ENCODE measurements at places on chromosomes 6 and 20.
A peak's percentile ranks its signal among the peaks of the same experiment; 100 is the strongest.

DNA sequence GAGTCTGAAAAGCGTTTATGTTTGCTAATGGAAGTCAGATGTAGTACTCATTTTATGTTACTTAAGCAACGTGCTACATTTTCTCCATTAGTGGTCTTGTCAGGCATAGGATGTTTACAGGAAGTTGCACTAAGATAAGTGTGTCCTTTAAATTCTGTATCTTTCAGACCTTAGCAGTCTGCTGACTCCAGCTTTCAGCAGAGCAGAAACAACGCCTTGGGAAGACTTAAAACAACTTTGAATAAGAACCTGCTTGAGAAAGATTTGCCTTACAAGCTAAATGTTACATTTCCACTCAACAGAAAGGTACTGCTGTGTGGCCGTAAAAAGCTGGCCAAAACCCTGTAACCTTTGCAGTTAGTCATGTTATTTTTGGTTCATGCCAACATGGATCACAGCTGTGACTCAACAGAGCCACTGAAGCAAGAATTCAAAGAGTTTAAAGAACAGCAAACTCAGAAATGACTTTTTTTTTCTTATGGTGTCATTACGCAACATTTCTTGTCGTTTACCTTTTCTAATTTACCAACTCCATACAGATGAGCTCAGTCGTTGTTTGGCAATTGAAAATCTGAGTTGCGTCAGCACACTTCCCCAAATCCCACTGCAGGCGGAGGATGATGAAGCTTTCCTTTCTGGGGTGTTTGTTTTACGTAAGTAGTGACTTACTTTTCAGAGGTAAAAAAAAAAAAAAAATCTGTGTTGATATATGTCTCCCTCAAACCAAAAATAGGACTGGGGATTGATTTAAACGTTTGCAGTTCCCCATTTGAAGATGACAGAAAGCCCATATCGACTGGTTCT lies 27.9 kb upstream of the BMP6 start:
- peak; percentile 96 for DNase-seq

GRCh38 chr6:43608310-43608763 lies 20.7 kb downstream of the GTPBP2 start:
- DNase-seq = peak; percentile 58

GRCh38 chr6:151663559-151663958 lies 143.9 kb upstream of the ESR1 start:
- DNase-seq = no peak

DNA sequence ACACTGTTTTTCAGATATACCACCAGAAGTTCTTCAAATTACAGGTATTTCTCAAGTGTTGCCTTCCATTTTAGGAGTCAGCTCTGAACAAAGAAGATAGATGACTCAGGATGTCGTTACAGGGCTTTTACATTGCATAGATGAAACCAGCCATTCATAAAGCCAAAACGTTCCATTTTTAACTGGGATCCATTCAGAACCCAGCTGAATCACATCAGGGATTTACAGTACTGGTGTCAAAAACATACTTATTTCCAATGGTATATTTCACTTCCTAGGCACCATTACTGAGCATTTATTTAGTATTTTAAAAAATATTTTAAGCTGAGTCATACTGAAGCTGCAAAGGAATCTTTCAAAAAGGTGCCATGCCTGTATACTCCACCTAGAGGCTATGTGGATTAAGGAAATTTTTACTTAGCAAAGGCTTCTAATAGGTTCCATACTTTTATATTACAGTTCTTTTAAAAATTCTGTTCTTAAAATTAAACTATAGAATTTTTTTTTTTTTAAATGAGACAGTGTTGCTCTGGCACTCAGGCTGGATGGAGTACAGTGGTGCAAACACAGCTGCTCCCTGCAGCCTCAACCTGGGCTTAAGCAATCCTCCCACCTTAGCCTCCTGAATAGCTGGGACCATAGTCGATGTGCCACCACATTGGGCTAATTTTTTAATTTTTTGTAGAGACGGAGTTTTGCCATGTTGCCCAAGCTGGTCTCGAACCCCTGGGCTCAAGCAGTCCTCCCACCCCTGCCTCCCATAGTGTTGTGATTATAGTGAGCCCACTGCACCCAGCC lies 2.6 kb downstream of the ASF1A start:
- peak; percentile 33 for DNase-seq

DNA sequence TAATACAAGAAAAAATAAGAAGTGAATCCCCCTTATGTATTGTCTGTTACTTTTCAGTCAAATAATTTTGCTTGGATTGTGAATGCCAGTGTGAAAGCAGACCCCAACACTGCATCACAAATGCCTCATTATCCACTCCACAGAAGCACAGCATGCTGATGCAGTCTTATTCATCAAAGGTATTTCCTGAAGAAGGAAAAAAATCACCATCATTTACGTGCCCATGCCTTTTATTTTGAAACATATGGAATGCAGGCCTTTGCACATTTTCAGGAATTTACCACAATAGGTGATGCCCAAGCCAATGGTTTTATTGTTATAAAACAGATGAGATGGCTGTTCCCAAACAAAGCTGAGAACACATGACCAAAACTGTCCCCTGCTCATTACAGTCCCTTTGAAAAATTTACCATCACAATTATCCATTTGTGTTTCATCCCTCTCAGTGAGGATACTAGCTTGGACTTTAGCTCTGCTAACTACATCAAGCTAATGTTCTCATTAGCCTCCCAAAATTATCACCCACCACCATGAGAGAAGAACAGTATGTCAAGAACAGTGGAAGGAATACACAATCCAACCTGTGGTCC lies 180.6 kb upstream of the HTR1E start:
- no peak for DNase-seq

GRCh38 chr20:34305333-34306230 lies 2.4 kb upstream of the AHCY start:
- peak; percentile 14 for DNase-seq

- no peak for DNase-seq
Measured at GRCh38 chr20:32920530-32921298, 62.0 kb downstream of the EFCAB8 start.

DNA sequence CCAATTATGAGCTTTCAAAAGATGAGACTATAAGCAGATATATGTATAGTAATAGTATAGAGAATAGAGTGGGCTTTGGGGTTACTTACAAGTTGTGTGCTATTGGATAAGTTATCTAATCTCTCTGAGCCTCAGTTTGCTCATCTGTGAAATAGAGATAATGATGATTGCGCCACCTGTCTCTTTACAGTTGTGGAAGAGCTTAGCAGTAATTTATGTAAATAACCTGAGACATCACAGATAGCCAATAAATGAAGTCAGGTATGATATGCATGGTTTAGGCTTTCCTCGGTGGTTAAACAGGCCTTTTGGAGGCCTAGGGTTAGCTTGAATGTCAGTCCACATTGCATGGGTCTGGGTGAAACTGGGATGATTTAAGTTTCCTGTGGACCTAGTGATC lies 29.8 kb upstream of the SCUBE3 start:
- DNase-seq = no peak

DNA sequence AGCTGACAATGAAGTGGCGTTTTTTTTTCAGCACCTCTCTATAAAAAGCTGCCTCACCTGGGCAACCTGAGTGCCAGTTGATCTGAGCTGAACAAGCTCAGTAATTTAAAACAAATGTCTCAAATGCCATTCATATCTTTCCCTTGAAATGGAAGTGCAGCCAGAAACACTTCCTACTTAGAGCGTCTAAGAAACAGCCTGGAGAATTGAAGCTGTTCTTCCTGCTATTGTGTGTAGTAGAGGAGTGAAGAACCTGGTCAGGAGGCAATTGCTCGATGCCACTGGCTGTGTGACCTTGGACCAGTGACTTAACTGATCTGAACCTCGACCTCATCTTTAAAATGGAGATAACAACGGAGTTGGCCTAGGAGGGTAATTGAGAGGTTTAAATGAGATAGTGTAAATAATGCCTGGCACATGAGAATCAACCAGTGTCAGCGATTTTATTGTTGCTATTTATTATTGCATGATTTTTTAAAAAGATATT lies 95.4 kb upstream of the FOXQ1 start:
- DNase-seq = no peak

GRCh38 chr6:90199900-90200299 lies 96.7 kb downstream of the BACH2 start:
- no peak for DNase-seq

DNA sequence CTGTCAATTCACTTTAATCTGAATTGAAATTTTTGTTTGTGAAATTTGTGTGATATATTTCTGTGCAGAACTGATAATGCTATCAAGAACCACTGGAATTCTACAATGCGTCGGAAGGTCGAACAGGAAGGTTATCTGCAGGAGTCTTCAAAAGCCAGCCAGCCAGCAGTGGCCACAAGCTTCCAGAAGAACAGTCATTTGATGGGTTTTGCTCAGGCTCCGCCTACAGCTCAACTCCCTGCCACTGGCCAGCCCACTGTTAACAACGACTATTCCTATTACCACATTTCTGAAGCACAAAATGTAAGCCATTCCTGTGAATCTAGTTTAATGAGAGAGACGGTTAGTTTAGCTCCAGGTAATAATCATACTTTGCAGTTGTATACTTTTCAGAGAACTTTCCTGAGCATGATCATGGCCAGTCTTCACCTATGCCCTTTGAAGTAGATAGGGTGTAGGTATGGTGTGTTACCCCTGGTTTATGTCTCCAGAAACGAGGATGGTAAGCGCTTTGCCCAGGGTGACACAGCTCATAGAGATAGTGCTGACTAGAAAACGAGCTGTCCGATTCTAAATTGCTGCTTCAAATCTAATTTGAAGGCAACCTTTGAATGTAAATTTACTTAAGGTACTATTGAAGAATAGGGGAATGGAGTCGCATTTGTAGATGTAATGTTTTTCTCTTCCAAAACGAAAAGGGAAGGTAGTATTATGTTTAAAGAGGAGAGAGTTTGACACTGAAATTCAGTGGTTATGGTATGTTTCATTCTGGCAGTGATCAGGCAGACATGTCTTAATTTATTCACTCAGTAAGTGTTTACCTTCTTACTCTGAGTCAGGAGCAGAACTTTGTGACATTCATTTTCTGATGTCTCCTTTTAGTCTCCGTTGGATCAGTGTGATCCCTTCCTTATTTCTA lies 11.4 kb downstream of the MYB start:
- DNase-seq = no peak

DNA sequence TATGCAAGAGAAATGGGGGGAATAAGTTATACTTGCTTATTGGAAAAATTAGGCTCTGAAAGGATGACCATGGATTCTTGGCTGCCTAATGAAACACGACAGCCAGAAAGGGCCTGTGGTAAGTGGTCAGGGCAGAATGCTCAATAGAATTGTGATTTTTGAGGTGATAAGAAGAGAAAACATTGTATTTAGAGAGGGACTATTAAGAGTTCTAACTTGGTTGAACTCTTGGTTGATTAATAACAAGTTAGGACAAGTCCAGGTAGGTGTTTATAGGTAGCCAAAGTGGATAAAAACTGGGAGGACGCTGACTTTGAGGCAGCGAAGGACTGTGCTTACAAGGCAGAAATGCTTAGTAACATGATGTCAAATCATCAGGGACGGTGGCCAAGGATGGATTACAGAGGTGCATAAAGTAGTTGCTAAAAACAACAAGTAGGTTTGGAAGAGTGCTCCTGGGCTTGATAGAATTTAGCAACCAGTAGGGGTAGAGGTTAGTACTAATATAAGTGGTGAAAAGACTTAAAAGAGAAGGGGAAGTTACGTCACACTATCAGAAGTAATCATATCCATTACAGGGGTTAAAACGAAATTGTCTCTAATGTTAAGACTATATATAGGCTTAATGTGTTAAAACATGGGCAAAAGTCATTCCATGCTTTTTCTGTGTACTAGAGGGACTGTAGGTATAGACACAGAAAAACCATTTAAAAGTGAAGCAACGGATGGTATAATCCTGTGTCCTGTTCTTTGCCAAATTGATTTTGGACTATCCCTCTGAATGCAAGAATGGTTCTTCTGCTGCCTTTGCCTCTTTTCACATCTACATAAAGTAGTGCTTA lies 98.6 kb downstream of the EYA4 start:
- no peak for DNase-seq

- no peak for DNase-seq
Measured at GRCh38 chr6:27532820-27533538, 60.1 kb upstream of the ZNF184 start.

GRCh38 chr20:23114018-23114417 lies 27.9 kb upstream of the CD93 start:
- DNase-seq = peak; percentile 66

GRCh38 chr6:2733736-2734480 lies 16.8 kb downstream of the MYLK4 start:
- DNase-seq = no peak

- DNase-seq = no peak
Measured at GRCh38 chr6:168563656-168564055, 122.7 kb downstream of the SMOC2 start.

GRCh38 chr6:128235556-128235955 lies 284.8 kb downstream of the PTPRK start:
- DNase-seq = no peak

DNA sequence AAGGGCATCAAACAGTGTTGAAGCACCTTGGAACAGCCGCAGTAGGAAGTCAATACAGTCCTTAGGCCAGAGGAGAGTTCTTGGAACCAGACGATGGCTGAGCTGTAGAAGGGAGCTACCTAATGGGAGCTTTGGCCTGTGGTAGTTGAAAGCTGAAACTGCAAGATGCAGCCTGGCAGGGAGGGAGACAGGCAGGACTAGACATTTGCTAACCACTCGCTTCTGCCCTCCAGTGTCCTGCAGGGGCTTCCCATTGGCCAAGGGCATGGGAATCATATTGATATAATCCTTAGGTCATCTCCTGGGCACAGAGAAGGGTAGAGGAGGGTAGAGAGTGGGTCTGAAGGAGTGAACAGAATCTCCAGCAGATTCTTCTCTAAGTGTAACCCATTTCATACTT lies 60.4 kb downstream of the TPD52L1 start:
- DNase-seq = no peak

DNA sequence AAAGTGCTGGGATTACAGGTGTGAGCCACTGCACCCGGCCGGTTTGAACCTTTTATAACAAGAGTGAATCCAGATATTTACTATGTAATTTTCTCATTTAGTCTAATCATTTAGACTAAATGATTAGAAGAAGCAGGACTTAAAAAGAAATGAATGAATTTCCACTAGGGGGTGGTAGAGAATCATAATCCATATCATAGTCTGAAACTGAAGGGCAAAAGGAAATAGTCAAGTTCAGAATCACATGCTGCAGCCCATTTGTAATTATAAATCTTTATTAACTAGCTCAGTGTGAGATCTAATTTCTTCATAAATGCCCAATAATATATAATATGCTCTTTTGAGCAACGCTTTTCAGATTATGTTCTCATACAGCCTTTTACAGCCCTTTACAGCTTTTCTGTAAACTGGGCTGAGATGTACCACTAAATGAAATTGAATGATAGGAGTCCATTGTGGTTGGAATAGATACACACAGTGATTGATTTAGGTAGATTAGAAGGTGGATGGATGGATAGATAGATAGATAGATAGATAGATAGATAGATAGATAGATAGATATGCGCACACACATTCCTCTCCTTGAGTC lies 31.8 kb downstream of the PSMB9 start:
- peak; percentile 78 for DNase-seq

GRCh38 chr6:122653094-122653493 lies 42.9 kb downstream of the PKIB start:
- no peak for DNase-seq

GRCh38 chr6:170250981-170251775 lies 39.7 kb downstream of the DLL1 start:
- DNase-seq = no peak

All from CD14-positive monocyte (primary cell).